NCI-H1694 (cell line): ENCODE measurements at places on chromosomes 2 and 18.

DNA sequence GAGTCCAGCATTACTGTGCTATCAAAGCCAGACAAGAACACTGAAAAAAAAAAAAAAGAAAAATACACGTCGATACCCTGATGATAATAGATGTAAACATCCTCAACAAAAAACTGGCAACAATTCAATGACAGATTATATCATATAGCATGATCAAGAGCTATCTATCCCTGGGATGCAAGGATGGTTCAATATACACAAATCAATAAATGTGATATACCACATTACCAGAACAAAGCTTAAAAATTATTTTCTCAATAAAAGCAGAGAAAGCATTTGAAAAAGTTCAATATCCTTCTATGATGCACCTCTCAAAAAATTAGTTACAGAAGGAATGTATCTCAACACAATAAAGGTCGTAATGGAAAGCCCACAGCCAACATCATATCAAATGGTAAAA is 332.8 kb upstream of the MMADHC start:
- no peak for DNase-seq

DNA sequence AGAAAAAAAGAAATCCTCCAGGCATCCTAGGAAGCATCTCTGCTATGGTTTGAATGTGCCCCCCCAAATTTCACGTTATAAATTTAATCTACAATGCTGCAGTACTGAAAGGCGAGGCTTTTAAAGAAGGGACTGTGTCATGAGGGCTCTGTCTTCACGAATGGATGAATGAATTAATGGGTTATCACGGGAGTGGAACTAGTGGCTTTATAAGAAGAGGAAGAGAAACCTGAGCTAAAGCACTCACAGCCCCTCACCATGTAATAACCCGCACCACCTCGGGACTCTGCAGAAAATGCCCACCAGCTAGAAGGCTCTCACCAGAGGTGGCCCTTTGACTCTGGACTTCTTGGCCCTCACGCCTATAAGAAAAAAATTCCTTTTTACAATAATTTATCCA is 27.6 kb downstream of the RNU4ATAC start:
- DNase-seq = no peak

- no peak for DNase-seq
These were observed 857 bp downstream of the RESP18 start for GRCh38 chr2:219331560-219332213.

GRCh38 chr18:73774811-73775509 is 372.7 kb downstream of the FBXO15 start:
- no peak for DNase-seq

- peak; percentile 97 for DNase-seq
These were observed 57.3 kb downstream of the ITGB1BP1 start for GRCh38 chr2:9366026-9366425.

- peak; percentile 80 for DNase-seq
These were observed 887.9 kb downstream of the NRXN1 start for GRCh38 chr2:50143822-50144575.

- no peak for DNase-seq
These were observed 10.1 kb downstream of the RND3 start for GRCh38 chr2:150477347-150477746.

DNA sequence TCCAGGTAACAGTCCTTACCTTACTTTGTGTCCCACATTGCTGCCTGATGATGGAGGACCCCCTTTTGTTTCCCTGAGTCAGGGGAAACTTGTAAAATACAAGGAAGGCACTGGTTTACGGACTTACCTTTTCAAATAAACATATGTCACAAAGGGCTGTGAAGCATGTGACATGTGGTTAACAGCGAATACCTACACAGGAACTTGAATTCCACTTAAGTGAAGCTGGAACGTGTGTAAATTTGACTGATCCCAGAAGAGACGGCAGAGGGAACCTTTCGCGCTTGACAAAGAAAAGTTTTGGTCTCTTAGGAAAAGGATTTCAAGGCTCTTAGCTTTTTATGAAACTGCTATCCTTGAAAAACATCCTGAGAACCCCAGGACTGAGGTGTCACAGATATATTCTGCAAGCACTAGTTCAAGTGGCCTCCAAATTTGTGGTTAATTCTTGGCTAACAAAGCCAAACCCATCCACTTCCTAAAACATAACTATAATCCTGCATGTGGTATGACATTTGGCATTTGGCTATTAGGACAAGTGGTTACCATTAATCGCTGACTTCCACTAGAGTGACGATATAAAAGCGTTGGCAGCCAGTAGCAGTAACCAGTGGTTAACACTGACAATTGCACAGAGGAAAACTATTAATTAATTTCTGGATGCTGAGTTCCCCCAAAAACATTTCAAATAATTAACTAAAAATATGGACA is 55.6 kb downstream of the ITGB6 start:
- DNase-seq = no peak

DNA sequence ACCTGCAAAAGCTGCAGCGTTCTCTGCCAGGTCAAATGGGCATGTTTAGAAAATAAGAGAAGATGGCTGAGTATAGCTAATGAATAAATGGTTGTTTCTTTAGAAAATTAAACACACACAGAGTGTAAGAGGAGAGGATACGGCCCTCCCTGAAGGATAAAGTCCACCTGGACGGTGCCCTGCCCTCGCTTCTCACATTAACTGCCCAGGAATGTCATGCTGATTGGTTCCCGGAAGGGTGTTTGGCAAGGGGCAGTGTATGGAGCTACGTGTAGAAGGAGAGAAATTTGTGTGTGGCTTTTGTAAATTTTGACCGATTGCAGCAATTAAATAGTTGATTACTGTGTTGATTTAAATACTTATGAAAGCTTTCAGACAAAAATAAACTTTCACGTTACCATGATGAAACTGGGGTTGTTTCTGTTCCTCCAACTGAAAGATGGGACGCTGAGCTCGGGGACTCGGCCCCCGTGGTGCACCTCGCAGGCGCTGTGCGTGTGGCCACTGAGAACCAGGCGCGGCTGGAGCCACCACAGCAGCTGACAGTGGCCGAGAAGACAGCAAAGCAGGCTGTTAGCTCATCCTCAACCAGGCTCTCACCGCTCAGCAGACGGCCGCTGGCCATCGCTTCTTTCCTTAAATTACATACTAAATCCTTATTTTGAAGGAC is 22.7 kb downstream of the MPPE1 start:
- no peak for DNase-seq

GRCh38 chr2:5343785-5344335 is 348.3 kb upstream of the SOX11 start:
- no peak for DNase-seq

GRCh38 chr2:47403609-47404193 is 745 bp downstream of the MSH2 start:
- DNase-seq = peak; percentile 26

- no peak for DNase-seq
These were observed 257.9 kb downstream of the THSD7B start for GRCh38 chr2:137023205-137023604.

DNA sequence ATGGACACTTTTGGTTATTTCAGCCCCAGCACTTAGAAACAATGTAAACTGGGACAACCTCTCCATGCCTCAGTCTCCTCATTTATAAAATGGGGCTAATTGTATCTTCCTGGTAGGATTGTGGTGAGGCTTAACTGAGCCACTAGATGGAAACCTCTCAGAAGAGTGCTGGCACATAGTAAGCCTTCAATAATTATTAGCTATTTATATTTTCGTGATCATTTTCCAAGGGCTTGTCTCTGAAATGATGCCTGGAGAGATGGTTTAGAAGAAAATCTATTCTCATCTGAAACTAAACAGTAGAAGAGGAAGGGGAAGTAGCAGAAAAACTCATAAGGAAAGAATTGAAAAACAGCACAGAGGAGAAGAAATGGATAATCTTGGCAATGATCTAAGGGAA is 6.8 kb downstream of the RAX start:
- no peak for DNase-seq

DNA sequence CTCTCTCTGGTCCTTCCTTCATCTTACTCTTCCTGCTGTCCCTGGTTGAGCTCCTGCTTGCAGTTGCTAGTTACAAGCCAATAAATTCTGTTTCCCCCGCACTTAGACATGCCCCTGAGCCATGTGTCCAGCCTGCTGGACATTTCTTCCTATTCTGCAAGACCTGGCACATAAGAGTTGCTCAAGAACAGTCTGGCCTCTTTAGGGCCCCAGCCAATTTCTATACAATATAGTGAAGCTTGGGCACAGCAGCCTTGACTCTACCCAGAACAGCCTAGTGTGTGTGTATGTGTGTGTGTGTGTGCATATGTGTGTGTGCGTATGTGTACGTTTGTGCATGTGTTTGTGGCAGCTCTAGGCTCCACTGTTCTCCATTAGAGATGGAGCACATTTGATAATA is 276.0 kb downstream of the CYRIA start:
- no peak for DNase-seq

DNA sequence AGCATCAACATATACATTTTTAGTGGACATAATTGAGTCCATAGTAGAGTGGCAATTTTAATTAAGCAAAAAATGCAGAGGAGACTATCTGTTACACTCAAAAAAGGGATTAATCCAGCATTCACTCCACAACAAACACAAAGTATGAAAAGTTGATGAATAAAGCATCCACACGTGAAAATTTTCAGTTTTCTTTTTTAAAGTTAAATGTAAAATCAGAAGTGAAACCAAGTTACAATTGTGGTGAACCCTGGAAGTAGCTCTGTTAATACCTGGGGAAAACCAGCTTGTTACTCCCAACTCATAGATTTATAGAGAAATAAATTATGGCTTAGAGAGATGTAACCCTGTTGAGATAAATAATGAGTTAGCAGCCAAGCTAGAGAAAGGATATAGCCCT is 807.8 kb downstream of the TRIB2 start:
- DNase-seq = no peak

DNA sequence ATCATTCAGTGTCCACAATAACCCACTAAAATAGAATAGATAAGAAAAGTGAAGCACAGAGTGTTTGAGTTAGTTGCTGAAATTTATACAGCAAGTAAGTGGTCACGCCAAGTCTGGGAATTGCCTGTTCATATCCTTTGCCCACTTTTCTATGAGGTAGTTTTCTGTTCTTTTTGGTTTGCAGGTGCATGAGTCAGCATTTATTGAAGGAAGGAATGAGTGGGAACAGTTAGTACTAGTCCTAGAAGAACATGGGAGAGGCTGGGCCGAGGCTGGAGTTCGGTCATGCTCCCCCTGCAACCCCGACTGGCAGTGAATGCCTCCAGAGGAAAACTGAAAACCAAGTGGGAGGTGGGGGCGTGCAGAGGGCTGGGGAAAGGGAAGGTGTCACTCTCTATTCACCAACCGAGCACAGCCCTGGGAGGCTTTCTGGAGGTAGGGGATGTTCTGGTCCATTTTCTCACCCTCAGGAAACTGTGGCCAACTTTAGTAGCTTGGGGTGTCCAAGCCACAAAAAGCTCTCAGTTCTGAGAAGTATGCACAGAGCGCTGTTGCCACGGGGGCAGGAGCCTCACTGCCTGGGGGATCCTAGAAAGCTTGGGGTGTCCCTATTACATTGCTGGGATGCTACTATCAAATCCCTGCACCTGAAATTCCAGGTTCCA is 41.4 kb downstream of the FOSL2 start:
- no peak for DNase-seq

GRCh38 chr2:121356058-121356640 is 71.1 kb upstream of the TFCP2L1 start:
- peak; percentile 67 for DNase-seq

DNA sequence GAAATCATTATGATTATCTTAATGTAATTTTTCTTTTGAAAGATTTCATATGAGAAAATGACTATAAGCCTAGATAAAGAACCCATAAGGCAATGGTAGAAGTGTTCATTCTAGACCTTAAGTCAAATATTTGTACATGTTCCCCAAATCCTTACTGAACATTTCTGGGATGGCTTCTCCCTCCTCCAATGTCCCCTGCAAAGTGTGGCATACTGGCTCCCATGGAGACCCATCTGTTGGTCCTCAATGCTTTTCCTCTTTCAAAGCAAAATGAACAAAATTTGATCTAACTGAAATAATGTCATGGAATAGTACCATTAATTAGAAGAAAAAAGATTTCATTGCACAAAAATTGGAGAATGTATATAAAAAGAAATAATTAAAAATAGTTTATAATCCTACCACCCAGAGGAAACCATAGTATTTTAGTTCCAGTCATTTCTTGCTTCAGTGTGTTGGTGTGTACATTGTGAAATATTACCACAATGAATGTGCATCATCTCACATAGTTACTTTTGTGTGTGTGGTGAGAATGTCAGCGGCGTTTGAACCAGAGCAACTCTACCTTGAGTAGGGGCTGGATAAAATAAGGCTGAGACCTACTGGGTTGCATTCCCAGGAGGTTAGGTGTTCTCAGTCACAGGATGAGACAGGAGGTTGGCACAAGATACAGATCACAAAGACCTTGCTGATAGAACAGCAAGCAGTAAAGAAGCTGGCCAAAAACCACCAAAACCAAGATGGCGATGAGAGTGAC is 181.3 kb downstream of the UXS1 start:
- DNase-seq = no peak

GRCh38 chr18:41974796-41975201 is 19.8 kb downstream of the PIK3C3 start:
- no peak for DNase-seq

DNA sequence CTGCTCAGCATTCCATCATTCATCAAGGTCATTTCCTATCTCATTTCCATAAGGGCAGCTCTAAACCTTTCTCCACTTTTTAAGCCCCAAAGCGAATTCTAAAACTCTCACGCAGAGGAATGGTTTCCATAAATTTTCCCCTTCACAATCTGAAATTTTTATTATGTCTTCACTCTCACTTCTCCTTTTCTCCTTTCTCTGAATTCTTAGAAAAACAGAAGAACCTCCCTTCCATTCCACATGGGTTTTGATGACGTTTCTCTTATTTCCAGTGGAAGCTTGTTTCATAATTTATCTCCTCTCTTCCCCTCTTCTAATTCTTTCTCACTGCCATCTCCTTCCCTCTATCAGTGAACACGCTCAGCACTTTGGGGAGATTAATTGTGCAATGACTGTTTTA is 97.3 kb downstream of the SPATS2L start:
- no peak for DNase-seq

DNA sequence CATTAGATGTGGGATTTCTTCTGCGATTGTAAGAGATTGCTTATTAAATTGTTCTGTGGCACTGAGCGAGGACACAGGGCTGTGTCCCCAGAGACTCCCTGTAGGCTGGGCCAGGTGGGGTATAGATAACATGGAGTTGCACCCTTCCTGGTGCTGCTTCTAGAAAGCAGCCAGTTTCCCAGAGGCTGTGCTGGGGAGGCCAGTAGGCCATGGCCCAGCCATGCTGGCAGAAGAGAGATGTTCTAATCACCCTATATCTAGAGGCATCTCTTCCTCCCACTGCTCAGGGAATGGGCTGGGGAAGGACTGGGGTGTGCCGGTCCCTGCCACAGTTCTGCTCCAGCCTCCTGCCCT is 66.9 kb downstream of the HS1BP3 start:
- DNase-seq = no peak

- no peak for DNase-seq
These were observed 16.8 kb downstream of the GULP1 start for GRCh38 chr2:188308483-188308882.

DNA sequence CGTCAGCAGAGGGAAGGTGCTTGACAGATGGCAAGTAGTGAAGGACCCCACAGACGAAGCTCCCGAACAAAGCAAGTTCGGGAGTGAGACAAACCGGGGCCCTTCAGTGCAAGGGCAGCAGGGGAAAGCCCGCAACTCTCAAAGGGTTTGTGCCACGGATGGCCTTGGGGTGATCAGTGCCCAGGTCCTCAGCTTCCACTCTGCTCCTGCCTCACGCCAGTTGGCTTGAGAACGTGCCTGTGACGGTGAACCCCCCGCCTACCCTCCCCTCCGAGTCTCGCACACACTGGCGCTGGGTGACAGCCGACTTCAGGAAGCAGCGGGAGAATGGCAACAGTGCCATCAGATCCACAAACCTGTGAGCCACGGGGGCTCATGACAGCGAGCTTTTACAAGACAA is 56.8 kb upstream of the SALL3 start:
- DNase-seq = no peak
